ENCODE measurements at places on chromosomes 4 and X.

- DNase-seq = no peak
These were observed 11.7 kb downstream of the XK start for GRCh38 chrX:37697169-37697760.

DNA sequence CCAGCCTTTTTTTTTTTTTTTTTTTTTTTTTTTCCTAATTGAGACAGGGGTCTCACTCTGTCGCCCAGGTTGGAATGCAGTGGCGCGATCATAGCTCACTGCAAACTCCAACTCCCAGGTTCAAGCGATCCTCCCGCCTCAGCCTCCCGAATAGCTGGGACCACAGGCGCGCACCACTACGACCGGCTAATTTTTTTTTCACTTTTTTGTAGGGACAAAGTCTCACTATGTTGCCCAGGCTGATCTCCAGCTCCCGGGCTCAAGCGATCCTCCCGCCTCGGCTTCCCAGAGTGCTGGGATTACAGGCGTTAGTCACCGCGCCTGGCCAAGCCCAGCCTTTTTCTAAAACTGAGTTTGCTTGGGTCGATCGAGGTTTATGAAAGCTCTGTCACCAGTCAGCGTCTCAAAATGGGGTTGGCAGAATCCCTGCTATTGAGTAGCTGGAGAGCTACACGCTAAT lies 1.3 kb upstream of the OTUD5 start:
- peak; percentile 78 for DNase-seq

- peak; percentile 49 for DNase-seq
These were observed 175.7 kb upstream of the BCOR start for GRCh38 chrX:40273356-40274050.

GRCh38 chr4:108081256-108081655 lies 87.5 kb downstream of the LEF1 start:
- no peak for DNase-seq

- no peak for DNase-seq
These were observed 325.9 kb downstream of the EPHA5 start for GRCh38 chr4:65344278-65344825.

DNA sequence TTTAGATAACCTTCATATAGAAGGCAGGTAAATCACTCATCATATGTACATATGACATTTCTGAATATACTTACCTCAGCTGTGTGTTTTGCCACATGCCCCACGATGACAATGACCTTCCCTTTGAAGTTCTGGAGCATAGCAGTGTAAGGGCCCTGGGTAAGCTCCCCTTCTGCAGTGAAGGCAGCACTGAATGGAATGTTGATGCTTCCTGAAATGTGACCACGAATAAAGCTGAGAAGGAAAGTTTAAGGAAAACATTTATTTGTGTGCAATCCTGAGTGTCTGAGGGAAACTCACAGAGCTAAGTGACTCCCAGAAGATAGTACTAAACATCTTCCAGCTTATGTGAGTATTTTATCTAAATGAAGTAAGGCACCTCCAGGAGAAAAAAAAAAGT lies 200.1 kb downstream of the NPNT start:
- peak; percentile 48 for DNase-seq

DNA sequence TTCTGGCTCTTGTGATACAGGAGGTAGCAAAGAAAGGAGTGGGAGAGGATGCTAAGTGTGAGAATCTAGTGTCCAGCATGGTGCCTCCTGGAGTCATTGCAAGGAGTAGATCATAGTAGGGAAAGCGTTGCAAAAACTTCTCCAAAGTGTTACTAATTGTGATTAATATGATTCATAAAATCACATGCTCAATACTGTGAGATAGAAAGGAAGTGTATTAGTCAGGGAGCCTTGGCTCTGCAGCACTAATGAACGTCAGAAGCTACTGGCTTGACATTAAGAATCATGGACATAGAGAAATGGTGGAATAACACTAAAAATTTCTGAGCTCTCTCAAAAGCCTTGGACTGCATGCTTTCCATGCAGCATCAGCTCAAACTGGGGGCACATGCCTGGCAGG lies 299.1 kb downstream of the EVC2 start:
- peak; percentile 43 for DNase-seq

GRCh38 chr4:37082912-37083311 lies 161.6 kb upstream of the NWD2 start:
- DNase-seq = no peak

GRCh38 chrX:137587151-137587550 lies 21.2 kb downstream of the ZIC3 start:
- DNase-seq = no peak

GRCh38 chr4:19614171-19614570 lies 637.5 kb upstream of the SLIT2 start:
- no peak for DNase-seq

All from EH (cell line).